ENCODE measurements at places on chromosomes 1 and 21.

- no peak for DNase-seq
These were observed 176.3 kb downstream of the LEPR start for GRCh38 chr1:65596768-65597167.

- DNase-seq, result no peak
These were observed 102.5 kb downstream of the GPR52 start for GRCh38 chr1:174550296-174550695.

DNA sequence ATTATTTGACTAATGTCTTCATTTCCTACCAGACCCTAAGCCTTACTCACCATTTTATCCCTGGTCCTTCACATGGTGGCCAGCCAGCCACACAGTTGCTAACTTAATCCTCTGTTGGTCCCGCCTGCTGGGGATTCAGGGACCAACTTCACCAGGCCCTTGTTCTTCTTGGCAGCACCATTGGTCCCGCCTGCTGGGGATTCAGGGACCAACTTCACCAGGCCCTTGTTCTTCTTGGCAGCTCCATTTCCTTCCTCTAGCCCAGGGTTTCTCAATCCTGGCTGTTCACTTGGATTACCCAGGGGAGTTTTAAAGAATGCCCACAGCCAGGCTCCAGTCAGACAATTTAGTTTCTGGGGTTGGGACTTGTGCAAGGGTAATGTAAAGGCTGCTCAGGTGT lies 233.1 kb upstream of the CSF3R start:
- no peak for DNase-seq

DNA sequence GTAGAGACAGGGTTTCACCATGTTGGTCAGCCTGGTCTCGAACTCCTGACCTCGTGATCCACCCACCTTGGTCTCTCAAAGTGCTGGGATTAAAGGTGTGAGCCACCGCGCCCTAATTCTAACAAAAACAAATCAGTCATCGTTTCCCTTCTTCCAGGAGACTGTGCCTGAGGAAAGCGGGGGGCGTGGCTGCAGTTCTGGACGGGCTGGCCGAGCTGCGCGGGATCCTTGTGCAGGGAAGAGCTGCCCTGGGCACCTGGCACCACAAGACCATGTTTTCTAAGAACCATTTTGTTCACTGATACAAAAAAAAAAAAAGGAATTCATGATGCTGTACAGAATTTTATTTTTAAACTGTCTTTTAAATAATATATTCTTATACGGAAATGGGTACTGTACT lies 104.2 kb downstream of the WDR4 start:
- no peak for DNase-seq

- no peak for DNase-seq
These were observed 8.9 kb upstream of the TADA1 start for GRCh38 chr1:166884971-166885370.

DNA sequence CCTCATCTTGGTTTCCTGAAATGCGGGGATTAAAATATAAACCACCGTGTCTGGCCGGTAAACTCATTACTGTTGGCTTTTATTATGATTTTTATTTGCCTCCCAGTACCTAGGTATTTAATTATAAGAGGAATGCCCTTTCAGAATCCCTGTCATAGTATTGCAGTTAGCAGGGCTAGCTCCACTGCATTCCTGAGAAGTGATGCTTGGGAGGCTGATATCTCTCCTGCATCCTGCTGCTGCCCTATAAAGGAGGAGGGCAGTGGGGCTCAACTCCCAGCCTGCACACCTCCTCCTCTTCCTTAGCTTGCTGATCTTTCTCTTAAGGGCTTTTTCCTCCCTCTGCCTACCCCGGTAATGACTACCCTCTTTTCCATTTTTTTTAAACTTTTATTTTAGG lies 19.9 kb upstream of the DISC1 start:
- no peak for DNase-seq

DNA sequence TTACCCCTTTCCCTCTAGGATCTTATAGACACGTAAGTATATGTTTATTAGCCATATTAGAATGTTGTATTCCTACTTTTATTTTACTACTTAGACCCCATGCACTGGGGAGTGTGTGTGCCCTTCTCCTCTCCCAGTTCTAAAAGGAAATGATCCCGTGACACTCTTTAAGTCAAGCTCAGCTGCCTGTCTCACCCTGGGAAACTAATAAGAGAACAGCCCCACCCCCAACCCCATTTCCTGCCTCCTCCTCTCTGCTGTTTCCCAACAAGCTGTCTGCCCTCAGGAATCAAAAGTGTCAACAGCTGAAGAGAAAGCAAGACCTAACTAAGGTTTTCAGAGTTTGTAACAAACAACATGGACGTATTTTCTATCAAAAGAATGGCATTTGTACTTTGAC lies 92.6 kb upstream of the VAV3 start:
- DNase-seq, result no peak

DNA sequence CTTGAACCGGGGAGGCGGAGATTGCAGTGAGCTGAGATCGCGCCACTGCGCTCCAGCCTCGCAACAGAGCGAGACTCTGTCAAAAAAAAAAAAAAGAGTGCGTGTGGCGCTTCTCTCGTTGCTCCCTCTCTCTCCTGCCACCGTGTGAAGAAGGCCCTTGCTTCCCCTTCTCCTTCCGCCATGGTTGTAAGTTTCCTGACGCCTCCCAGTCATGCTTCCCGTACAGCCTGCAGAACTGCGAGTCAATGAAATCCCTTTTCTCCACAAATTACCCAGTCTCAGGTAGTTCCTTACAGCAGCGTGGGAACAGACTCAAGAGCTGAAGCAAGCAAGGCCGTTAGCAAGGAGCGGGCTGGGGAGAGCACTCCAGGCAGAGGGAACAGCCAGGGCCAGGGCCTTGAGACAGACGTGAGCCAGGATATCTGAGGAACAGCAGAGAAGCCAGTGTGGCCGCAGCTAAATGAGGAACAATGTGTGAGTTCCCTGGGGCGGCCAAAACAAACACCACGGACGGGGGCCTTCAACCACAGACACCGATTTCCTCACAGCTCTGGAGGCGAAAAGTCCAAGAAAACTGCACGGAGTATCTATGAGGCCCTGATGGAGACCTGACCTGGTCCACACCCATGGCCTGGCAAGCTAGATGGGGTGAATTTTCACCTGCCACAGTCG lies 54.2 kb upstream of the ETS2 start:
- no peak for DNase-seq

DNA sequence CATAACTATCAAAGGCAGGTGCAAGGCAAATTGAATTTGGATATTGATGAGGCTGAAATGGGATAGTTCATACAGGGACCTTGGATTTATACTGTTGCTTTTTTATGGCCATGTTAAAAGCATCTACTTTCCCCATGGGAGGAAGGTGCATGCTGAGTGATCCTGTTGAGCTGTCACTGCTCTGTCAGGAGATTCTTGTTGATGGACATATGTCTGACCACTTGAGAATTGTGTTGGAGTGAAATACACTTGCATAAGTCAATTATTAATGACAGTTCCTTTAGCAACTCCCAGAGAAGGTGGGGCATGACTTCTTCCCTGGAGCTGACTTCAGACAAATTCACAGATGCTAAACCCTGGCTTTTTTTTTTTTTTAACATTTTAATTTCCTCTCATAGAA lies 58.4 kb upstream of the DYNLT5 start:
- DNase-seq, result no peak

- DNase-seq, result no peak
These were observed 126.4 kb upstream of the GADD45A start for GRCh38 chr1:67558449-67559193.

- no peak for DNase-seq
These were observed 41.0 kb downstream of the LDLRAD2 start for GRCh38 chr1:21853131-21853427.

DNA sequence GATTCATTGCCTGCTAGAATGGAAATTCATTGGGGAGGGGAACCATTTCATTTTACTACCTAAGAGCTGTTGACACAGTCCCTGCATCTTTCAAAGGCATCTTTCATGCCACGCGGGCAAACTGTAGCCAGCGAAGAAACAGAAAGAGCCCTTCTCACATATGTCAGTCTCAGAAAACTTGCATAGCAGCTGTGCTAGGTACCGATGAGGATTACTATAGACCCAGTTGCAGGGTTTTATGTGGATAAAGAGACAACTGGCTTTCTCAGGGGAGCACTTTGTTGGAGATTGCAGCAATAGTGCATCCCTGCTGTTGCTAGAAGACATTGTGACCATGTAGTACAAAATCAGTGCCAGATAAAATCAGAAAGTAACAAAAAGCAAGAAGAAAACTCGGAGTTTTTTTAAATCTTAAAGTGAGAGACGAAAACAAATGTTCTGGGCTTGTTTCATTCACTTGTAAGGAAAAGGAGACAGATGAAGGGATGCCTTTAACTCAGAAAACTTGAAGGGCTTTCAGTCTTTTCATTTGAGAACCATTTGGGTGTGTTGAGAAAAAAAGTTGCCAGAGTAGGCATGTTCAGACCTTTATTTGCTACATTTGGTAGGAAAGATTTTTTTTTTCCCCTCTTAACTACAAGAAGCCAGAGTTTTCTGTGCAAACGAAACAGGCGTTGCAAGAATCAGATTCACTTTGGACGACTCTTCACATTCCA lies 804.1 kb downstream of the USP25 start:
- no peak for DNase-seq

GRCh38 chr1:226798427-226799411 lies 59.6 kb upstream of the ITPKB start:
- DNase-seq, result no peak

- DNase-seq, result no peak
These were observed 56.5 kb upstream of the SELENON start for GRCh38 chr1:25743164-25744139.

DNA sequence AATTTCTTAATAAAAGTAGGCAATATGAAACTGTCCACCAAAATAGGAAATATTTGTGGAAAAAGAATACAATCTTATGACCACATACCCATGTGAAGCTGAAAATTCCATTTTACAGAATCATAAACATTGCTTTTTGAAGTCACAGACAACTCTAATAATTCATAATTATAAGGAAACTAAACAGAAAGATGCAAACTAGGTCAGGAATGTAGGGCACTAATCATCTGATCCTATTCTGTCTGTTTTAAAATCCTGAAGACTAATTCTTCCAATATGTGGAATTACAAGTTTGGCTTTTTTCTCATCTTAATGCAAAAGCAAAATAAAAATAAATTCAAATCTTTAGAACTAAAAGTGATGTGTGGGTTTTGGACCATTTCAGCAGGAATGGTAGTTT lies 528.6 kb downstream of the LTN1 start:
- no peak for DNase-seq

DNA sequence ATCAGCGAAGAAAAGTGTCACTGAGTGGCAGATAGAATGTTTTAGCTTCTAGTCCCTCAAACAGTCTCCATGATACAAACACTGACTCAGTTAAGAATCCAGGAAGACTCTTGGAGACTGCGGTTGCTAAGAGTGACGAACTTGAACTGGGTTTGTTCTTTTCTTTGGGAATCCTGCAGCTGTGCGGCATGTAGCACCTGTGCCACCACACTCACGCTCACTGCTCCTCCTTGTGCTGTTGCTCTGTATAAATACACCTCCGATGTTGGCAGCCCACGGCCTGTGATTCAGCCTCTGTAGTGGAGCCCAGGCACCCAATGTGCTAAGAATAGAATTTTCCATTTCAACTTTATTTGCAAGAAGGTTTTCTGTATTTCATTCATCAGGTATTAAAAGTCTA lies 5.5 kb upstream of the PPIE start:
- DNase-seq, result no peak

GRCh38 chr1:230236301-230237008 lies 169.4 kb downstream of the GALNT2 start:
- DNase-seq, result no peak
